ENCODE measurements at places on chromosomes 1 and 21. TPM values are rescaled to one million over a fixed set of nuclear protein-coding genes. Genes with fewer than 3 reads are reported as not detected.
A peak's percentile ranks its signal among the peaks of the same experiment; 100 is the strongest.

The MATN1 gene
- polyA plus RNA-seq = 1.7 TPM

- peak; percentile 58 for DNase-seq
Observed at GRCh38 chr1:198113342-198113750, 43.5 kb upstream of the NEK7 start.

- DNase-seq = no peak
Observed at GRCh38 chr1:229086686-229087085, 184.2 kb upstream of the RAB4A start.

The C4BPA gene
- polyA plus RNA-seq = 1.4 TPM

The SERINC2 gene
- 23.6 TPM for polyA plus RNA-seq

DNA sequence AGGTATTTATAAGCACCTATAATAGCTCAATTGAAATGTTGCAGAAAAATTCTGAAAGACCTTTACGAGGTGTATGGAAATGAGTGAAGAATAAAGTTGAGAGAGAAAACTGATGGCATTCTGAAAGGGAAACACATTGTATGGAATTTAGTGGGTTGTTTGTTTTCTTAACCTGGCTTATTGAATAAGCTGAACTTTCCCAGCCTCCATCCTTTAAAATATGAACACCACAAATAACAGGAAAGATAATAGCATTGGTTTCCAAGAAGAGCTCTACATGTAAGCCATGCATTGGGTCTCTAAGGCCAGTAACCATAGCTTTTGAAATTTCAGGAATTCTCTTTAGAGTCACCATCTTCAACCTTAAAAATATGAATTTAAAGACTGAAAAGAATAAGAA, 709.0 kb downstream of the USP25 start:
- no peak for DNase-seq

- DNase-seq = no peak
Observed at GRCh38 chr1:177790566-177790965, 179.3 kb downstream of the SEC16B start.

DNA sequence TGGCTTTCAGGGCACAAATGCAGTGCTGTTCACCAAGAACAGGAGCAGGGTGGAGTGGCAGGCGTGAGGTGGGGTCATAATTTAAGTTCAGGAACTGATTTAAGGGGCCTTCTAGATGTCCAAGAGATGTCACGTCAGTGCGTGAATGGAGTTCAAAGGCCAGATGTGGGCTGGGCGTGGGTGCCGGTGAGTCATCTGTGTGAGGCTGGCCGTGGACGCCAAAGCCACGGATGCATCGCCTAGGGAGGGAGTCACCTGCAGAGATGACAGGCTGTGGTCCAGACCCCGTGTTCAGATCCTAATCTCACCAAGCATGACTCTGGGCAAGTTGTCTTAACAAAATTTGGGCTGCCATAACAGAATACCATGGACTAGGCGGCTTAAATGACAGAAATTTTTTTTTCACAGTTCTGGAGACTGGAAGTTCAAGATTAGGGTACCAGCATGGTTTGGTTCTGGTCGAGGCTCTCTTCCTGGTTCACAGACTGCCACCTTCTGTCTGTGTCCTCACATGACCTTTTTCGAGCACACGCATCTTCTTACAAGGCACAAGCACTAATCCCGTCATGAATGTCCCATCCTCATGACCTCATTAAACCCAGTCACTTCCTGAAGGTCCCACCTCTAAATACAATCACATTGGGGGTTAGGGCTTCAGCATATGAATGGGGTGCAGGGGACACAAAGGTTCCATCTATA, 109.6 kb downstream of the PRDM2 start:
- DNase-seq = no peak

GRCh38 chr1:167893798-167894197, 20.1 kb downstream of the ADCY10 start:
- DNase-seq = no peak

GRCh38 chr1:223363856-223364684, at the start of gene SUSD4:
Gene SUSD4 (minus strand): TSS chr1:223364176. CDS start chr1:223363425, 751 bp downstream.
- no peak for DNase-seq

- no peak for DNase-seq
Observed at GRCh38 chr1:2179283-2180013, 15.1 kb downstream of the FAAP20 start.

- DNase-seq = no peak
Observed at GRCh38 chr1:35590476-35591040, 17.4 kb downstream of the TFAP2E start.

DNA sequence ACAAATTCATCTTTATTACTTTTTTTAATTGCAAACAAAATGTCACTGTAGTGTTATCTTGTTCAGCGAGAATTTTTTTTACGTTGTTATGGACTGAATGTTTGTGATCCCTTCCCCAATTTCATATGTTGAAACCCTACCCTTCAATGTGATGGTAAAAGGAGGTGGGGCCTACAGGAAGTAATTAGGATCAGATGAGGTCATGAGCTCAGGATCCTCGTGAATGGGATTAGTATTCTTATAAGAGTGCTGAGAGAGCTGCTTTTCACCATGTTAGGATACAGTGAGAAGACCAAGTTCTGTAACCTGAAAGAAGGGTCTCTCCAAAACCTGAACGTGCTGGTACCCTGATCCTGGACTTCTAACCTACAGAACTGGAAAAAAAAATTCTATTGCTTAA, 646.0 kb upstream of the TMPRSS15 start:
- no peak for DNase-seq

GRCh38 chr1:8670371-8670818, 147.0 kb downstream of the RERE start:
- DNase-seq = no peak

- peak; percentile 8 for DNase-seq
Observed at GRCh38 chr1:227273557-227273956, 44.7 kb downstream of the CDC42BPA start.

DNA sequence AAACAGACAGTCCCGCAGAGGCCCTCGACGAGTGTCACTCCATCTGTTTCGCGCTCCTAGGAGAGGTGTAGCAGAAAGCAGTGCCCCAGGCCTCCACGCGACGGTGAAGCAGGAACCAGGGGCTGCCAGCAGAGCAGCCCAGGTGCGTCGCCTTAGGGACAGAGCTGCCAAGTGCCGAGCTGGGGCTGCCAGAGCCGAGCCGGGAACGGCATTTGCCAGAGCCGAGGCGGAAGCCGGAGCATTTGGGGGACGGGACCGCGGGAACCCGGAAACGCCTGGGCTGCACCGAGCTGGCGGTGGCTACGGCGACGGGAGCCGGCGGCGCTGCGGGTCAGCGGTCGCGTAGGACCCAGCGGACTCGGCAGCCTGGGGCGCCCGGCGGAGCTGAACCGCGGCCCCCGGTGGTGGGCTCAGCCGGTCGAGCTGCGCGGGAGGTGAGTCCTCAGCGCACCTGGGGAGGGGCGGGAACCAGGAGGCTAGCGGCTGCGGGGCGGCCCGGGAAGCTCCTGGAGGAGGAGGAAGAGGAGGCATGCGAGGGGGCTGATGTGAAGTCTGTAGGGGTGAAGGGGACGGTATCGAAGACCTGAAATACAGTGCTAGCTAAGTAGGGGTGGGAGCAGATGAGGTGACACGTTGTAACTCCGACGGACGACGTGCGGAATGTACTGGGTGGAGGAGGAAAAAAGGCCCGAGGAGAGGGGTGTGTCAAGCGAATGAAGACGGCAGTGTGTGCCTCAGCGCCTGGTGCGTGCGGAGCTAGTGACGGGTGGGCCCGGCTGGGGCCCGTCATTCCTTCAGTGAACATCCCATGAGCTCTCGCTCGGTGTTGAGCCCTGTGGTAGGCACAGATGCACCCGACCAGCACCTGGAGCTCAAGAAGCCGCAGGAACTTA, at the start of gene SLC35A3:
SLC35A3 (plus strand) TSS at position 268 of the 893 bp plus-strand sequence. CDS start 23,559 bp downstream, outside the sequence.
- DNase-seq = peak; percentile 79

GRCh38 chr1:11581445-11581991, 72.7 kb downstream of the FBXO2 start:
- DNase-seq = no peak

The EPHX1 gene
- polyA plus RNA-seq = 30.4 TPM

DNA sequence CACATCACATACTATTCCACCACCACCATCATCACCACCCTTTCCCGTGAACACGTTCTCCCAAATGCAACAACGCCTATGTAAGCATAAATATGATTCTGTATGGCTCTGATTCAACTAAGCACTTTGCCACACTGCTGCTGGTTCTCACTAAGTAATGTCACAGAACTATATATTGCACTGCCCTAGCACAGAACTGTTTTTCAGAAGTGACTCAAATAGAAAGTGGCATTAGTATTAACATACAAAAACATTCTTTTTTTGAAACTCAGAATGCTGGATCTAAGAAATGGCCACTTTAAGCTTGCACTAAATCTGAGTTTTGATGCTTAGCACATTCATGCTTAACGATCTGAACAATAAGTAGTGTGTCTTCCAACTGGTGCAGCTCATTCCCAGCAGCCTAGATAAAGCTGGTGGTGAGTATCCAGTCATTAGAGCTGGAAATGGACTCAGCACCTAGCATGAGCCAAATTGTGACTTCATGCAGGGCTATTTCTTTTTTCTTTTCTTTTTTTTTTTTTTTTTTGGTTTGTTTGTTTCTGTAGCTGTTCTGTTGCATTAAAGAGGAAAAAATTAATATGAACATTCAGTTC, 46.2 kb upstream of the ZC3H11B start:
- no peak for DNase-seq
